ENCODE measurements at places on chromosomes 6 and 20. TPM values are rescaled to one million over a fixed set of nuclear protein-coding genes. Genes with fewer than 3 reads are reported as not detected.

The KCNQ2 gene
- total RNA-seq, result 2.1 TPM

The HLA-DOA gene
- 3.2 TPM for total RNA-seq

The ECHDC1 gene
- 14.7 TPM for total RNA-seq

The B3GALT4 gene
- 2.6 TPM for total RNA-seq

The DEFB123 gene
- total RNA-seq, result not detected

The RGL2 gene
- 29.7 TPM for total RNA-seq

The PNLDC1 gene
- 0.49 TPM for total RNA-seq

The LPIN3 gene
- total RNA-seq, result 7.1 TPM

The TTBK1 gene
- 0.13 TPM for total RNA-seq

The FOXF2 gene
- total RNA-seq, result 0.38 TPM

The IP6K3 gene
- 0.24 TPM for total RNA-seq
